ENCODE measurements at places on chromosomes 3 and 15.

GRCh38 chr15:43067717-43068461, 37.9 kb downstream of the UBR1 start:
- DNase-seq, result no peak

GRCh38 chr3:71219744-71220638, 363.5 kb downstream of the FOXP1 start:
- DNase-seq, result peak; percentile 31

- no peak for DNase-seq
These were observed 244.2 kb downstream of the LSAMP start for GRCh38 chr3:116200956-116201690.

- DNase-seq, result no peak
These were observed 222.9 kb downstream of the SCAPER start for GRCh38 chr15:76682259-76682658.

GRCh38 chr3:674116-674515, 418.7 kb upstream of the CNTN6 start:
- no peak for DNase-seq

- no peak for DNase-seq
These were observed at the start of gene GP9 for GRCh38 chr3:129060276-129061022. Gene GP9 (plus strand): TSS chr3:129060779. CDS start chr3:129061740, 961 bp downstream.

- peak; percentile 7 for DNase-seq
These were observed 3.2 kb upstream of the BLOC1S6 start for GRCh38 chr15:45583731-45584639.

DNA sequence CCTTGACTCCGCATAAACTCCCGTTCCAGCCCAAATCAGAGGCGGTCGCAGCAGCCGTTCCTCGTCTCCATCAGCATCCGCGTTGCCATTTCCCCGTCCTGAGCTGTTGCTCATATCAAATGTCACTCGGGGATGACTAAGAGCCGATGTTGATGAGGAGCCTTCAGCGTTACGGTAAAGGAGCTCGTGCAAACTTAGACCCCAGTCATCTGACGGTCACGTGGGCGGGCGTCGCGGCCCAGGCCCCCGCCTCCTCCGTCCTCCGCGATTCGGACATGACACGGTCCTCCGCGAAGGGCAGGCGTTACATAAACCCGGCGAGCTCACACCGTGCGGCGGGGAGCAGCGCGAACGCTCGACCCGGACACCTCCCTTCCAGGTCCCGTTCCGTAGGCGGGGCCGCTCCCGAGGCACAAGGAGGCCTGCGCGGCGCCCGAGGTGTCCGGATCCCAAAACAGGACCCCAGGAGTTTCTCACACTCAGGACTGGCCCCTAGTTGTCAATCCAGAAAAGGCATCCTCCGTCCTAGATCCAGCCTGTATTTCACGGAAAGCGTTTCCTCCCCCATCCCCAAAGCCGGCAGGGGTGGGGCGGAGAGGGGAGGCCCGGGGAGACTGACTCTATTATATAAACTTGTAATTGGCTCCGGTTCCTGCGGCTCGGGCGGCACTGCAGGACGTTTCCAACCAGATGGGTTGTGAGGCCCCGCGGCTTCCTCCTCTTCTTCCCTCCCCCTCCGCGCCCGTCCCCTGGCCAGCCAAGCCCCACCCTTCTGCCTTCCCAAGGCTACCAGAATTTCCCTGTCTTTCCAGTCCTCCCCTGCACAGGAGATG, 100.0 kb upstream of the IGF1R start:
- peak; percentile 6 for DNase-seq

GRCh38 chr15:64611085-64611725, 150.8 kb downstream of the ZNF609 start:
- no peak for DNase-seq

DNA sequence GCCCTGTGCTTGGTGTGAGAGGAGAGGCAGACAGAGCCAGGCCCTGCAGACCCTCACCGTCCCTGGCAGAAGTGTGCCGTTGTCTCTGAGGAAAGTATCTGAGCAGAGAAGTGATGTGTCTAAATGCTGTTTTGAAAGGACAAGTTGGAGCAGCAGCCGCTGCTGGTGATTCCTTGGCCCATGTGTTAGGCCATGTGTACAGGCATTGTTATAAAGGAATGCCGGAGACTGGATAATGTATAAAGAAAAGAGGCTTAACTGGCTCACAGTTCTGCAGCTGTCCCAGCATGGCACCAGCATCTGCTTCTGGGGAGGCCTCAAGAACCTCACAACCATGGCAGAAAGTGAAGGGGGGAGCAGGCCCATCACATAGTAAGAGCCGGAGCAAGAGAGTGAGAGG, 334.6 kb upstream of the ATP10A start:
- DNase-seq, result no peak

GRCh38 chr3:20083253-20083652, 43.0 kb downstream of the KAT2B start:
- DNase-seq, result no peak

DNA sequence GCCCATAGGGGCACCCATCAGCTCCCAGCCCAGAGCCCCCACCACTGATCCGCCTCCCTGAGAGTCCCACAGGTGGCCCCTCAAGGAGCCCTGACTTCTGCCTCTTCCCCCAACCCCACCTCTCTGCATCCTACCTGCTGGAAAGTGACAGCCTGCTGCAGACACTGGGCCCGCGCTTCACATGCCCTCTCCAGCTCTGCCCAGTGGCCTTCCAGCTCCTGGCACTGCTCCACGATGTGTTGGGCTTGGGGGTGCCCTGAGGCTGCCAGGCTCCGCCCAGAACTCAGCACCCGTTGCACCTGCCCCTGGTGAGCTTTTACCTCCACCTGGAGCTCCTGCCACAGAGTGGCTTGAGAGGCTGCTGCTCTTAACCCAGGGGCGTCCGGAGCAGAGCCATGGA, 20.1 kb downstream of the SPTBN5 start:
- no peak for DNase-seq

DNA sequence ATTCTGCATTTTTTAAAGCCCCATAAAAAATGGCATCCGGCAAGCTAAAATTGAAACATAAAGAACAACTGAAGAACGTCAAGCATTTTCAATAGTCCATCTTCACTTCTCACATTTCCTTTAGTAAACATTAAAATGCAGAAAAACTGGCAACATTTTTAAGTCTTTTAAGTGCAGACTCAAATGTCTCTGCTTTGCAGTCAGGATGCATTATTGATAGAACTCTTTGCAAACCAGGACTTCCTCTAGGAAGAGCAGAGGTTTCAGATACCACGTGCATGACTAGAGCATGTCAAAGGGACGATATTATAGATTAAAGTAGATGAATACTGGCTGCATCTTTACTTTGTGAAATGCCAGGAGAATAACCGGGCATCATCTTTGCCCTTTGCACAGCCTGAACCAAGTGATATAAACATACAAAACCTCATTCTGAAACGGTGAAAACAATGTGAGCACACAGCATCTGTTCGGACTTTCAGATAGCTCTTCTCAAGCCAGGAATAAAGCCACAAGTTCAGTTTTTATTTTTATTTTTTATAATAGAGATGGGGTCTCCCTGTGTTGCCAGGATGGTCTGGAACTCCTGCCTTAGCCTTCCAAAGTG, 65.1 kb downstream of the LDHAL6B start:
- no peak for DNase-seq

DNA sequence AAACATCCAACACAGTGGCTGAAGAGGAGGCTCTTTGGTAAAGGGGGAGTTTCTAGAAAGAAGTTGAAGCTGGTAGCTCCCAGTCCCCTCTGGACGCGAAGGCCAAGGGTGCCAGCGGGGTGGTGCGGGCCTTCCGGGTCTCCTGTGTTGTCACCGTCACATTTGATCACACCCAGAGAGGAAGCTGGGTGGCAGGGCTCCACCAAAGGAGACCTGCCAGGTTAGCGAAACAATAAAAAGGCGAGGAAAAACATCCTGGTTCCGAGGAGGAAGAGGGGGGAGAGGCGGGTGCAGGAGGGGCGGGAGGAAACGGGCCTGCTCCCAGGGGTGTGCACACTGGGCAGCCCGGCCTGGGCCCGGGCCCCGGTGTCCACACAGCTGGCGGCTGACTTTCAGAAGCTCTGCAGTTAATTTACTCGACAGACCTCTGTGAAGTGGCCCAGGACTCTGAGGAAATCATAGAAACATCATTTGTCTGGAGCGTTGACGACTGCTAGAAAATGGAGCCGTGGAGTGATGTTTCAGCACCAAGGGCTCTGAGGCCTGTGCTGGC, 12.1 kb downstream of the HEG1 start:
- no peak for DNase-seq

DNA sequence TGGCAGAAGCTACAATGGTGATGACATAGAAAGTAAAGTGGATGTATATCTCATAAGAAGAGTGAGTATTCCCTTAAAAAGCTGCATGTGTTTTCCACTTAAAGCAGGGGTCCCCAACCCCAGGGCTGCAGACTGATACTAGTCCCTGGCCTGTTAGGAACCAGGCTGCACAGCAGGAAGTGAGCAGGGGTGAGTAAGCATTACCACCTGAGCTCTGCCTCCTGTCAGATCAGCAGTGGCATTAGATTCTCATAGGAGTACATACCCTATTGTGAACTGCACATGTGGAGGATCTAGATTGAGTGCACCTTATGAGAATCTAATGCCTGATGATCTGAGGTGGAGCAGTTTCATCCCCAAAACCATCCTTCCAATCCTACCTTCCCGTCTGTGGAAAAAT, 126.1 kb upstream of the CMC1 start:
- no peak for DNase-seq

GRCh38 chr3:141405025-141405424, 36.7 kb downstream of the ZBTB38 start:
- no peak for DNase-seq

- no peak for DNase-seq
These were observed 55.2 kb downstream of the RPL39L start for GRCh38 chr3:187084126-187084525.

DNA sequence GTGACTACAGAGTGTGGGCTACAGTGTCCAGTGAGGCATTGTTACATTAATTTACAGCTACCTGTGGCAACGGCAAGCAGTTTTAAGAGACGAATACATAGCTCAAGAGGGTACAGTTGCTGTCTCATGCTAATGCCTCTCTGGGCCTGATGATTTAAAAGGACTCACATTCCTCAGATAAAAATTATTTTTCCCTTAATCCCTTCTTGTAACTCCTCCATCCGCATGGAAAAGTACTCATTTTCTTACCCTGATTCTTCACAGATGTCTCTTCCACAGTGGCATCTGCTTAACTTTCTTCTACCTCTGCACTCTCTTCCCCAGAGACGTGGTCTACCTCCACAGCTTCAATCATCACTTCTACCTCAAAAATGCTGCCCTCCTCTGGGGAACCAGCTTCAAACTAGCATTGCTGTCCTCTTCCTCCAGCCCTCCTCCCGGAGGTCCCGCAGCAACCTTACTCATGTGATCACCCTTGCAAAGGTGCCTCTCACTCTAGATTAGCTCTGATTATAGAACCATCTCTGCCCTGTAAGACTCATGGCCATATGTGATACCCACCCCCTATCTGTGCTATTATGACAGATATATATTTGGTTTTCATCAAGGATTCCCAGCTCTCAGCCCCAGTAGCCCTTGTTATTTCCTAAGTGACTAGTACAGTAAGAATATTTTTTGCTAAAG, 21.4 kb upstream of the ABHD17C start:
- DNase-seq, result no peak

GRCh38 chr3:1082108-1082507, 10.7 kb upstream of the CNTN6 start:
- DNase-seq, result no peak

DNA sequence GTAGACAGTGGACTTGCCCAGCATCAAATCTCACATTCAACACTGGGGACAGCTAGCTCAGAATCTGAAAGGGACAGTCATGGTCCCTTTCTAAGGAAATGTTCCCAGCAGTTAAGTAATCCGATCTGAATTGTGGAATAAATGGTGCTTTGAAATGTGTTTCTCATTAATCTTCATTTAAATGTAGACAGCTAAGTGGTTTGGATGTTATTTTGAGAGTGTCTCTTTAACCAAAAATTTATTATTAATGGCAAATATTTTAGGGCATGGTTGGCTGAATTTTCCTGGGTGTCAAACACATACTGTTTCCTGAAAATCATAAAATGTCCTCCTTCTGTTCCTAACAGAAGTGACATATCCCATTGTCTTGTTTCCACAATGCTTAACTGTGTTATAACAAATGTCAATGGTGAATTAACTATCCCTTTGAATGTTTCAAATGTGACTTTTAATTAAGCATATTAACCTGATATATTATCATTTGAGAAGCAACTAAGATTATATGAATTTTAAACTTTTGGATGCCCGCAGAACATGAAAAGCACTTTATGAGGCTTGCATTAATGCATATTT, 210.8 kb downstream of the CHST2 start:
- DNase-seq, result no peak

DNA sequence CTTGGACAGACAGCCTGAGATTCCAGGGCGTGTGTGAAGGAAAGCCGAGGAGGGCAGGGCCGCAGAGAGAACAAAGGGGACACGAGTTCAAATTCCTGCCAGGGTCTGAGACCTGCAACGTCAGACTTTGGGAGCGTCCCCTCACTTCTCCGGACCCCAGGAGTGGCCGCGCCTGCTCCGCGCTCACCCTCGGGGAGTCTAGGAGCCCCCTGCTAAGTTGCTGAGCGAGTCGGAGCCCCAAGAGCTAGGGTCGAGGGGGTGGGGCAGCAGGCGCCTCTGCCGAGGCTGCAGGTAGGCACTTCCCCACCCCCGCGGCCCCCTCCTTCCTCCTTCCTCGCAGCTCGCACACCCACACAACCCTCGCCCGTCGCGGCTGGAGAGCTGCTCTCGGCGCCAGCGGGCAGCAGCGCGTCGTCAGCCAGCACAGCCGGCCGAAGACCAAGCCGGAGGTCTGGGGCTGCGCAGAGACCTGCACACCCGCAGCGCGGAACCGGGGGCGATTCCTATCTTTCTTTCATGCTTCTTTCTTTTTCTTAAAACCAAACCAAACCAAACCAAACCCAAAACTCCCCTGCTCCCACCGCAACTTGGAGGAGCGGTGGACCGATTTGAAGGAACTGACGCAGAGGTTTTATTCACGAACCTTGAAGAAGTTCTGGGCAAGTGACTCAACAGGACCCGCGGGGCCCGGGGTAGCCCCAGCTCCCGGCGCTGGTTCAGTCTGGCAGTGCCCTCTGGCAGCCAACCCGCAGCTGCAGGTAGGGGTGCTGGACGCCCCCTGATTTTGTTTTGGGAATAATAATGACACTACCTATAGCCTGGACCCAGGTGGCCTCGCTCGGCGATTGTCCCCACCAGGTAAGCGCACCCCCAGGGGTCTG, at the start of gene ANKRD34C:
Gene ANKRD34C (plus strand): TSS at position 352 of the 881 bp plus-strand sequence. CDS start 10,563 bp downstream, outside the sequence.
- no peak for DNase-seq

Measured in CD4-positive, alpha-beta T cell treated with Interleukin-2 at 100 ng/mL for 4 hours (primary cell).